LHCN-M2 (cell line): ENCODE measurements at places on chromosomes 7 and 10.

GRCh38 chr7:11486271-11486670 is 345.7 kb downstream of the THSD7A start:
- no peak for DNase-seq

DNA sequence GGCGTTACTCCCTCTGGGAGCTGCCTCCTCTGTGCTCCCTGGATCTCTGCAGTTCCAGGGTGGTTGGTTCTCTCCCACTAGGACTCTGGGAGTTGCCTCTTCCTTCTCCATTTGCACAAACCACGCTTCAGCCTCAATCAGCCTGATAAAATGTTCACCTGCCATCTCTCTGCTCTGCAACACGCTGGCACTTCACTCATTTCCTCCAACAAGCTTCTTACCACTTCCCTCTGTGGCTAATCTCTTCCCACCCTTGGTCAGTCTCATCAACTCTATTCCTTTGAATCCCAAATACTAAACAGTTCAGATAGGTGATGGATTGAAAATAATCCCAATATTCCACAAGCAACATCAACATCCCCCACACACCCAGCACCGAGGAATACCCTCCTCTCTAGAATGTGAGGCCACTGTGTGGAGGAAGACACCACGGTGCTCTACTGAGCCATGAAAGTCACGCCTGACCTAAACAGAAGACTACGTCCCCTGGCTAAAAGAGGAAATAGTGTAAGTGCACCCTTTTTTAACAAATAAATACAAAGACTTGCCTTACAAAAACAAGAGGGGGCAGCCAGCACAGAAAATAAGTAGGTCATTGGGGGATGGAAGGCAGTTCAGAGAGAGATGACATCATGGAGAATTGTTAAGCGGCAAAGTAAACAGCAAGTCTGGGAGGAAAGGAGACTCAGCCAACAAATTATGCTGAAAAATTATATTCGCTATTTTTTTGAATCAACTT is 1.9 kb upstream of the FAM170B start:
- DNase-seq: no peak

DNA sequence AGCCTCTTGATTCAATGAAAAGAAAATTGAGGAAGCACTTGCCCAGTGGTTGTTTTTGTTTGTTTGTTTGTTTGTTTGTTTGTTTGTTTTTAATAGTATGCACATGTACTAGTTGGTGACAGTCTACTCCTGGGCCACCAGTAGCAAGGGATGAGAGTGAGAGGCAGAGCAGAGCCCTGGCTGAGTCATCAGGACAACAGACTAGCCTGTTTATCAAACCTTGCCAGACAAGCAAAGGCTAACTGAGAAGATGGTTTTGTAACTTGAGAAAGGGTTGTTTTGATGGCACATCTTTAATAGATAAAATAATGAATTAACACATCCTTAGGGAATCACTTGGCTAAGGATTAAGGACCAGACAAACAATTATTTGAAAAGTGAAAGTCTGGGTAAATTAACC is 78.1 kb downstream of the INHBA start:
- DNase-seq: peak; percentile 57

DNA sequence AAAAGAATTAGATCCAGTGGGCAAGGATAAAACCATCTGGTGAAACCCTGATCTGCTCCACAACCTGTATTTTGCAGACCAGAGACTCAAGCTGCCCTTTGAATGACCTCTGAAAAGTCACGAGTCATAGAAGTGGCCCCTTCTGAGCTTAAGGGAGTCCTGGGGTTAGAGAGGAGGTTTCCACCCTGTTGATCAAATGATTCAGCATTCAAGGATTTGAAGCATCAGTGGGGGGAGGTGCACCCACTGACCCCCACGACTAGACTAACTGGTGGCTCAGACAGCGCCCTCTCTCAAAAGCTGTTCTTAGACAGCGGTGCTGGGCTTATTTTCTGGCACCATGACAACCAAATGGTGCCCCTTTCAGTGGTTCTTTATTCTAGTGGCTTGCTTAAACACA is 44.3 kb downstream of the PLCE1 start:
- DNase-seq: peak; percentile 76

DNA sequence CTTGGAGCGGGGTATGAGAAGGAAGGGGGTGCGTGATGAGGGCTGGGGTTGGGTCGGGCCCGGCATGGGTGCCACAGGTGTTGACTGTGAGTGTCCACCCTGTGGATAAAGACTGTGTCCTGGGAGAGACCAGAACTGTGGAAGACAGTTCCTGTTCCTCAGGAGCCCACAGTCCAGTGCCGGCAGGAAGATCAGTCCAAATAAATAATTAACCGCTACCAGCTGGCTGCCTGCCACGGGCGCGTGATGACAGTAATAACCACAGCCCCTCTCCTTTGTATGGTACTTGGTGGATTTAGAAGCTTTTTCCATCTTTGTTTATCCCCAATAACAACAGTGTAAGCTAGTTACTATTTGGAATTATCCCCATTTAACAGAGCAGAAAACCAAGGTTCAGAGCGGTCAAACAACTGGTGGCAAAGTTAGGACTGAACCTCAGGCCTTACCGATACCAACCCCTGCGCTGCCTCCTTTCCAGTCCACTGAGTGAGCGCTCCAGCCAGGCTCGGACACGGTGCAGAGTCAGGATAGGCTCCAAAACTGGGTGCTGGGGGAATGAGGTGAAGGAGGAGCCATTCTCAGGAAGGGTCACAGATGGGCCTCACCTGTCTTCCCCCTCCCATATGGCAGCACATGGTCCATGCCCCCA is 5.1 kb downstream of the ZMIZ1 start:
- no peak for DNase-seq

DNA sequence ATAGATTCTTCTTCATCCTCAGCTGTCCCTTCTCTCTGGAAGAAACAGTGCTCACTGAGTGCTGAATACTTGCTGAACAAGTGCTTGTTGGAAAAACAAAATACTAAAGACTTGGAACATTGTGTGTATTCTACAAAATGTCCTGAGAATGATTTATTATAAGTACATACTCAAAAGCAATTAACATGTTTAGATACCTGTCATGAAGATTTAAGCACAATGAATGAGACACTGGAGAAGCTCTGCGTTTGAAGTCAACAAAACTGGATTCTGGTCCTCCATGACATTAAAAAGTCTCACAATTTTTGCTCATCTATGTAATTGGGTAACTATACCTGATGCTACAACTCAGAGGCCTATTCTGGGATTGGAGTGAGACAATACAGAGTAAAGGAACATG is 34.8 kb upstream of the LAMB1 start:
- no peak for DNase-seq
